ENCODE measurements at places on chromosomes 5 and 9.

DNA sequence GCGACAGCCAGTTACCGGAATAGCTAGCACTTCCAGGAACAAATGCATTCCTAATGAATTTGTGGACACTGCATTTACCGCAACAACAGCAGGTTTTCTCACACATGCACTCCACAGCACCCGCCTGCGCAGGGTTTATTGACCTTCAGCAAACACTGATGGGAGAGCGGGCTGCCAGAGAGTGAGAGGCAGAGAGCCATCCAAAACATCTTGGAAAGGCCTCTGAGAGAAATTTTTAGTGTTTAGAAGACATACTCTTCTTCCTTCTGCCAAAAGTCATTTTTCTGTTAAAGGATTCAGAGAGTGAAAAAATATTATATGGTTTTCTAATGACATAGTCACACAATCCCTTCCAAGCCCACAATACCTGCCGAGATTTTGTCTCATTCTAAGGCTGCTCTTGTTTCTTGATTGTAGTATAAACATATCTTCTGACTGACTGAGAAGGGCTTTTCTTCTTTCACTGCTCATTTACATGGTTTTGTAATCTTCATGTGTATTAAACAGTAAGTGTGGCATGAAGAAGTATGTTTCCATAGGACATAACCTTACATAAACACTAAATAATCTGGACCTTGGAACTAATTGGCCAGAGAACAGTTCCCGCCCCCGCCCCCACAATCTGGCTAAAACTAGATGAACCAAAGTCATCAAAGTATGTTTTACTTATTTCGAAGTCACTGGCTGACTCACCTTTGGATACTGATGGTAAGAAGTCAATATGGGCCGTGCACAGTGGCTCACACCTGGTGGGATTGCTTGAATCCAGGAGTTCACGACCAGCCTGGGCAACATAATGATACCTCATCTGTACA, 432.5 kb upstream of the MEF2C start:
- no peak for DNase-seq

- DNase-seq, result no peak
Measured at GRCh38 chr9:37729499-37729898, 24.1 kb upstream of the TRMT10B start.

DNA sequence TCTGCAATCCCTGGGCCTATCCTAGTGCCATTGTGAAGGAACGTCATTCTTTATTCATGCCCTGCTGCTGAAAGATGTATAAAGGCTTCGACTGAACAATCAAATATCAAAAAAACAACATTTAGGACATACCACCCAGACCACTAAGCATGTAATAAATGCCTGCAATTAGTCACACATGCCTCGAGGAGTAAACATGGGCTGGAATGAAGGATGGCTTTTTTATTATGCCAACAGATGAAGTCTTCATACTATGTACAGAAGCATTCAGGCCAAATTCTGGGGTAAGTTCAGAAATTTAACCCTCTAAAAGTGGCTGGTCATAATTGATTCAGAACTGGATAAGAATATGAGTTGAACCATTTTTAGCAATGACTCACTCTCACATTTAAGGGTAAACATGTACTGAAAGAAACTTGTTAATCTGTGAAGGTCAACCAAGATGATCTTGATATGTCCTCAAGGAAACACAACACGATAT, 38.1 kb downstream of the FAM240B start:
- DNase-seq, result no peak

- DNase-seq, result no peak
Measured at GRCh38 chr5:102797322-102797884, 42.3 kb downstream of the PAM start.

DNA sequence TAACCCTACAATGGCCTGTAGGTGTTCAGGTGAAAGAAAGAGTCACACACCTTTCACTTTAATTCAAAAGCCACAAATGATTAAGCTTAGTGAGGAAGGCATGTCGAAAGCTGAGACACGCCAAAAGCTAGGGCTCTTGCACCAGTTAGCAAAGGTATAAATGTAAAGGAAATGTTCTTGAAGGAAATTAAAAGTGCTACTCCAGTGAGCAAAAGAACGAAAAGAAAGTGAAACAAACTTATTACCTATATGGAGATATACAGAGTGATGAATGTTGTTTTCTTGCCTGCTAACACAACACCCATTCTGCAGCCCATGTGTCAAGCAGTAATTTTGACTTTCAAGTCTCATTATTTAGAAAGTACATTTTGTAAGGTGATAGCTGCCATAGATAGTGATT, 254.2 kb upstream of the SLC24A2 start:
- peak; percentile 9 for DNase-seq

All from activated naive CD4-positive, alpha-beta T cell treated with Interleukin-2 at 50 U/mL for 16 hours (primary cell).